ENCODE measurements at places on chromosomes 7 and 10. TPM values are rescaled to one million over a fixed set of nuclear protein-coding genes. Genes with fewer than 3 reads are reported as not detected.

Gene KIF11
- 0.76 TPM for total RNA-seq

DNA sequence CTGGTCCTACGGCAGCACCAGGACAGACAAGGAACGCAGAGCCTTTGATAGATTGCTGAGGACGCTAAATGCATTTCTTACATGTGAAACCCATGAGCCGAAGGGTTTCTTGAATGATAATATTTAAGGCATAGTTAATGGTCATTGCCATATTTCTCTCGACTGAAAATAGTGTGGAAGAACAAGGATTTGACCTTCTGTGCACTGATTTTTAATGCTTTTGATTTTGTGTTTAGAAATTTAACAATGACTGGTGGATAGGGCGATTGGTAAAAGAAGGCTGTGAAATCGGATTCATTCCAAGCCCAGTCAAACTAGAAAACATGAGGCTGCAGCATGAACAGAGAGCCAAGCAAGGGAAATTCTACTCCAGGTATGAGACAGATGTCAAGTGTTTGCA lies 150.8 kb downstream of the NSUN6 start:
- H3K4me1 ChIP-seq: no peaks in the 10 kb centered on the region
- H3K27ac ChIP-seq: no peak overlapping the region
- no peak for DNase-seq
- H3K27me3 ChIP-seq: no peaks in the 10 kb centered on the region

DNA sequence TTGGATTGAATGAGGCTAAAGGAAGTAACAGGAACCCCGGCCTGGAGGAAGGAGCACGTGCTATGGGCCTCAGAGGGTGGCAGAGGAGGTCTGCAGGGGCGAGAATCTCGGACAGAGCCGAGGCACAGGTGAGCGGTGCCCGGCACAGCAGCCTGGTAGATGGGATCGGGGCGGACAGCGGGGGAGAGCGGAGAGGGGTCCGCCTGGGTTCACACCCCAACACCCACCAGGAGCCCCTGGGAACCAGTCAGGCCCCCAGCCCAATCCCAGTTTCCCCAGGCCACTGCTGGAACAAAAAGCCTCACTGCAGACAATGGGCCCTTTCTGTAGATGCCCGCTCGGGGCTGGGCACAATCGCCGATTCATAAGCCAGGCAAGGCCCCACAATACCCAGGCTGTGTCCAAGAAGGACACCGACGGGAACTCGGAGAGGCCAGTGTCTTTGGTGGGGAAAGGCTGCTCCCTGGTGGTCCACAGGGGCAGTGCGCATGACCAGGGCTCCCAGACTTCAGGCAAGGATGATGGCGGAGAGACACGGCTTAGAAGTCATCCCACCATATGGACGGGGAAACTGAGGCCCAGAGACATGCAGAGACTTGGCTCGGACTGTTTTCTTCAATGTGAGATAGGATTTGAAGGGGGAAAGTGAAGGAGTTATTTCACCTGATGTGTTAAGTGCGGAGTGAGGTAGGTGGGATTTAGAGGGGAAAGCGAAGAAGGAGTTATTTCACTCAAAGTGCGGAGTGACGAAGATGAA lies 106.9 kb upstream of the GPR26 start:
- H3K4me1 ChIP-seq: no peaks in the 10 kb centered on the region
- DNase-seq: peak; percentile 16
- no peaks in the 10 kb centered on the region for H3K36me3 ChIP-seq
- no peaks in the 10 kb centered on the region for H3K27me3 ChIP-seq

GRCh38 chr10:17412323-17412722 lies 42.1 kb downstream of the ST8SIA6 start:
- DNase-seq: no peak
- no peak overlapping the region for H3K4me3 ChIP-seq
- H3K27me3 ChIP-seq: no peaks in the 10 kb centered on the region

- H3K4me3 ChIP-seq: no peak overlapping the region
- H3K27ac ChIP-seq: no peak overlapping the region
- peaks cover 8% of the 10 kb centered on the region for H3K4me1 ChIP-seq
Measured at GRCh38 chr7:23334482-23335056, 35.4 kb downstream of the MALSU1 start.

GRCh38 chr10:34994565-34995142 lies 95.5 kb downstream of the CUL2 start:
- no peaks in the 10 kb centered on the region for H3K36me3 ChIP-seq
- no peak for DNase-seq
- H3K4me1 ChIP-seq: no peaks in the 10 kb centered on the region
- no peaks in the 10 kb centered on the region for H3K27me3 ChIP-seq
- no peak overlapping the region for H3K27ac ChIP-seq

GRCh38 chr10:69892406-69892805 lies 90.7 kb downstream of the COL13A1 start:
- no peaks in the 10 kb centered on the region for H3K4me1 ChIP-seq
- H3K27me3 ChIP-seq: no peaks in the 10 kb centered on the region
- H3K27ac ChIP-seq: no peak overlapping the region
- no peak overlapping the region for H3K4me3 ChIP-seq
- DNase-seq: no peak

Gene TAS2R41
- total RNA-seq: not detected

DNA sequence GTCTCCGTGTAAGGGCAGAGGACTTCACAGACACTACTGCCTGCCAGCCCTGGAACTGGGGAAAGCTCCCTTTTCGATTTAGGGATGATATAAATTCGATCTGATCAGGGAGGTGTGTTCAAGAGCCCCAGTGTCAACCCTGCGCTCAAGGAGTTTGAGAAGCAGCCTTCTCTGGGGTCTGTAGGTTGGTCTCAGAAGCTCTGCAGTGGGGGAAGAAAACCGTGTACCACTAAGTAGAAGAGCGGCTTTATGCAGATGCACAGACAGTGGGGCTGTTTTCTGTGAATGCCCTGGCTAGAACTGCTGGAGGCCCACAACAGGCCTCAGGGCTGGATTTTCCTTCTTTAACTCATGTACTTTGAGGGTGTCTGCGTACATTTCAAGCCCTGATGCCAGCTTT lies 6.3 kb upstream of the TBX20 start:
- no peak for DNase-seq
- no peak overlapping the region for H3K27ac ChIP-seq
- H3K4me1 ChIP-seq: no peaks in the 10 kb centered on the region
- H3K36me3 ChIP-seq: no peaks in the 10 kb centered on the region
- peaks cover 85% of the 10 kb centered on the region for H3K27me3 ChIP-seq

DNA sequence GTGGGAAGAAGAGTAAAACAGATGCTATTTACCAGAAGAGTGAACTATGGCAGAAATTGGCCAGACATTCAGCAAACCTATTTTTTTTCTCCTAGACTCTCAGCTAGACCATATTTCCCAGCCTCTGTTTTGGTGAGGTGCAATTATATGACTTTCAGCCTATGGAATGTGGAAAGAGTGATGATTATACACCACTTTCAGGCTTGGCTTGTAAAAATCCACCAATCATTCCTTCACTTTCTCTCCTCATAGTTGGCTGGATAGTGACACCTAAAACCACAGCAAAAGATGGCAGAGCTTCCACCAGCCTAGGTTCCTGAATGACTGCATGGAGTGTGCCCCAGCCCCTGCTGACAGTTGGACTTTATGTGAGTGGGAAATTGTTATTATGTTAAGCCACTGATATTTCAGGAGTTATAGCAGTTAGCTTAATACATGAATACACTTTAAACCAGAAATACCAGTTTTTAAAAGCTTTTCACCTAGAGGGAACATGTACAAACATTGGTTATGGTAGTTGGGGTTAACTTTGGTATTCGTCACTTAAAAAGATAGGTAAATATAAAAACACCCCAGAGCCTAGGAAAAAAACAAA lies 19.1 kb upstream of the TNKS2 start:
- no peaks in the 10 kb centered on the region for H3K4me1 ChIP-seq
- DNase-seq: no peak
- no peak overlapping the region for H3K27ac ChIP-seq
- H3K36me3 ChIP-seq: no peaks in the 10 kb centered on the region
- H3K4me3 ChIP-seq: no peak overlapping the region

- no peaks in the 10 kb centered on the region for H3K36me3 ChIP-seq
- no peaks in the 10 kb centered on the region for H3K27me3 ChIP-seq
- peaks cover 8% of the 10 kb centered on the region for H3K4me1 ChIP-seq
- H3K4me3 ChIP-seq: no peak overlapping the region
Measured at GRCh38 chr7:47190462-47190861, 391.4 kb downstream of the TNS3 start.

GRCh38 chr10:92502296-92502808 lies 71.5 kb downstream of the IDE start:
- no peak overlapping the region for H3K4me3 ChIP-seq
- peaks cover 6% of the 10 kb centered on the region for H3K4me1 ChIP-seq
- H3K27me3 ChIP-seq: no peaks in the 10 kb centered on the region
- no peak for DNase-seq
- no peak overlapping the region for H3K27ac ChIP-seq

Gene CFAP46
- 13.3 TPM for total RNA-seq

Gene RPEL1
- total RNA-seq: not detected

GRCh38 chr10:69506834-69507713 lies 55.8 kb downstream of the TSPAN15 start:
- DNase-seq: no peak
- peak overlapping the region; percentile 69 for H3K27ac ChIP-seq
- H3K4me3 ChIP-seq: no peak overlapping the region
- peaks cover 45% of the 10 kb centered on the region for H3K4me1 ChIP-seq
- H3K36me3 ChIP-seq: no peaks in the 10 kb centered on the region
- H3K27me3 ChIP-seq: no peaks in the 10 kb centered on the region

DNA sequence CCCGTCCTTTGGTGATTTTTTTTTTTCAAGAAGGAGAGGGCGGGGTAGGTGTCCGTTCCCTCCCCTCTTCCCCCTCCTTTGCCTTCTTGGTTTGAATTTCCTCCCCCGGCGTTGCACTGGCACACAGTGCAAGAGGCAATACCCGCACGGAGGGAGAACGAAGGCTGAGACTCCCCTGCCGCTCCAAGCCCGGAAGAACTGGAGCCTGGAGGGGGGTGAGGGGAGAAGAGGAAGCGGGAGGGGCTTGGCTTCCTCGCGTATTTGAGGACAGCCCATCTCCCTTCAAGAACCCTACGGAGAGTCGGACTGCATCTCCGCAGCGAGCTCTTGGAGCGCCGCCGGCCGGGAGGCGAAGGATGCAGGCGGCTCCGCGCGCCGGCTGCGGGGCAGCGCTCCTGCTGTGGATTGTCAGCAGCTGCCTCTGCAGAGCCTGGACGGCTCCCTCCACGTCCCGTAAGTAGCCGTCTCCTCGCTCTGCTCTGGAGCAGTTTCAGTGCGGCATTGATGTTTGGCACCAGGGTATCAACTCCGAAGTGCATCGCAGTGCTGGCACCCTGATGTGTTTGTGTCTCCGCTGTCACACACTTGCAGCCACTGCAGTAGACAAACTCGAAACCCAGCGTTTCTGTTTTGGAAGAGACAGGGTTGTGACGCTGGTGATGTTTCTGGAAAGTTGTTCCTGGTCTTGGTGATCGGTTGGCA lies at the start of gene CNTNAP2:
Gene CNTNAP2, plus strand, starts transcription at position 281 of the 702 bp plus-strand sequence. Its CDS starts 76 bp downstream, at position 357.
- H3K4me3 ChIP-seq: peak within 1 kb of the TSS; percentile 24
- H3K27me3 ChIP-seq: peaks cover 26% of the 10 kb centered on the region
- H3K4me1 ChIP-seq: no peaks in the 10 kb centered on the region
- no peak for DNase-seq
- no peaks in the 10 kb centered on the region for H3K36me3 ChIP-seq
- H3K27ac ChIP-seq: no peak within 1 kb of the TSS

Gene PI4K2A
- 16.1 TPM for total RNA-seq

Gene CUL2
- 32.3 TPM for total RNA-seq

DNA sequence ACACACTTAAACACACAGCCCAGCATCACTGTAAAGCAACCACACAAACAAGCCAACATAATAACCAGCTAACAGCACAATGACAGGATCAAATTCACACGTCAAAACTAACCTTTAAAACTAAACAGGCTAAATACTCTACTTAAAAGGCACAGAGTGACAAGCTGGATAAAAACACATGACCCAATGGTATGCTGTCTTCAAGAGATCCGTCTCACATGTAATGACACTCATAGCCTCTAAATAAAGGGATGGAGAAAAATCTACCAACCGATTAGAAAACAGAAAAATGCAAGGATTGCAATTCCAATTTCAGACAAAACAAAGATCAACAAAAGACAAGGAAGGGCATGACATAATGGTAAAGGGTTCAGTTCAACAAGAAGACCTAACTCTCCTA lies 17.2 kb upstream of the PRSS58 start:
- no peak for DNase-seq
- H3K4me3 ChIP-seq: no peak overlapping the region
- no peaks in the 10 kb centered on the region for H3K36me3 ChIP-seq
- H3K27me3 ChIP-seq: no peaks in the 10 kb centered on the region

DNA sequence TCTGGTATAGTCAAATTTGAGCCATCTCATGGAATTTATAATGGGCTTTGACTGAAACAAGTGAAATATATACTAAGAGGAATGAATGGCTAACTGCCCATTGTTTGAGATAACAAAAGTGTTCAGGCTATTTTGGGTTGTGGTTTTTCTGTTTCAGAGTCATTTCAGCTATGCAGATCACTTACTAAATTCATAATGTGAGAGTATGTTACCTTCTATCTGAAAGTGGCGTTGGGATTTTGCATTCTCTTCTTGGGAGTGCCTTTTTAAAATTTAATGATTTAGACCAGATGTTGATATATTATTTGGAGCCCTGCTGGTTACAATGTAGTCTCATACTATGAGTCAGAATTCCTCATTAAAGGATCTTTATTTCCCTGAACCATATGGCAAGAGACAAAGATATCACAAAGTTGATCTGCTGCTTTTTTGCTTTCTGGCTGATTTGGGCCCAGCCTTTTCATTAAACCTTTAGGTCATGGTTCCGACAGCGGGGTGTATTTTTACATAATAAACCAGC lies 10.4 kb downstream of the VCL start:
- no peak for DNase-seq
- no peaks in the 10 kb centered on the region for H3K36me3 ChIP-seq
- no peaks in the 10 kb centered on the region for H3K27me3 ChIP-seq

DNA sequence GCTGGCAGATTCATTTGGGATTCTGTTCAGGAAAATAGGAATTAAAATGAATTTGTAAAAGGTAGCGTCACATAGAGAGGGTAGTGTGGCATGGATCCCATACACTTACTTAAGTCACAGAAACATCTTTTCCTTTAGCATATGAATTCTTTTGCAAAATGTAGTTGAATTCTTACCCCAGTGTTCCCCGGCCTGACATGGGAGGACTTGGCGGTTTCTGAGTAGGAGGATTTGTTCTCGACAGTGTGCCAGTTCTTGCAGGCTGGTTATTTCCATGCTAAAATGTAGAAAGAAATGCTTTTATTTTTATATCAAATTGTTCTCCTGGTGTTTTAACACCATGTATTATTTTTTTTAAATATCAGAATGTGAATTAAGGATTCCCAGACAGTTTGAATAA lies 72.6 kb downstream of the PDSS1 start:
- H3K4me3 ChIP-seq: no peak overlapping the region
- no peak overlapping the region for H3K27ac ChIP-seq
- no peaks in the 10 kb centered on the region for H3K27me3 ChIP-seq
- DNase-seq: no peak
- no peaks in the 10 kb centered on the region for H3K4me1 ChIP-seq
